Astrocyte of the hippocampus (primary cell): ENCODE measurements at places on chromosomes 4 and X.

GRCh38 chr4:8115916-8116315, 42.7 kb downstream of the ABLIM2 start:
- DNase-seq = no peak

DNA sequence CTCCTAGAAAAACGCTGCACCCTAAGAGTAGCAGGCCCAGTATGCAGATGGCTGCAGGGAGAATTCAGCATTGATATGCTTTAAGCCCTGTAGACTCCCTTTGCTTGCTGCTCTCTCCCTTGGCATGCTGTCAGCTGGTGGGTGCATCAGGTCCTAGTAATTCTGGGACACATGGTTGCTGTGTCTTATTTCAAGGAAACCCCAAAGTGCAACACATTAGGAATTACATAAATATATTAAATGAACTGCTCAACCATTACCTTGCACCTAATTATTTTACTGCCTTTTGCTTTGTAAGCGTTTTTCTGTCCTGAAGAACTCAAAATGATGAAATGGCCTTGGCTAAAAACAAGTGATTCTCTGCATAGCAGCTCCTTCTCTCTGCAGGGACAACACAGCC, 516.3 kb downstream of the ZIC3 start:
- no peak for DNase-seq

GRCh38 chr4:133960975-133961374, 240.6 kb downstream of the PABPC4L start:
- DNase-seq = no peak

- no peak for DNase-seq
Measured at GRCh38 chr4:56746639-56747038, 65.5 kb upstream of the HOPX start.

- DNase-seq = no peak
Measured at GRCh38 chr4:113496698-113497097, 264.8 kb downstream of the CAMK2D start.

- no peak for DNase-seq
Measured at GRCh38 chr4:8005814-8006215, 66.2 kb upstream of the AFAP1 start.

- no peak for DNase-seq
Measured at GRCh38 chrX:69113723-69114122, 51.5 kb downstream of the PJA1 start.
